A549 treated with CORT108297 at 1 μM for 4 hours (cell line): ENCODE measurements at places on chromosomes 4 and X. TPM values are rescaled to one million over a fixed set of nuclear protein-coding genes. Genes with fewer than 3 reads are reported as not detected.

The MAGEB10 gene
- total RNA-seq: not detected in 5 replicates

The CLIC2 gene
- total RNA-seq: 0.07 to 0.12 TPM (median 0.08 TPM) in 5 replicates

The PRSS12 gene
- total RNA-seq: 0.24 to 0.41 TPM (median 0.28 TPM) in 5 replicates

The CT55 gene
- not detected in 5 replicates for total RNA-seq

The PNMA6F gene
- total RNA-seq: not detected in 5 replicates

The DCLK2 gene
- total RNA-seq: 9.0 to 11.1 TPM (median 9.3 TPM) in 5 replicates

The TLR3 gene
- 0.29 to 0.52 TPM (median 0.41 TPM) in 5 replicates for total RNA-seq

The LRP2BP gene
- 0.08 to 0.18 TPM (median 0.10 TPM) in 5 replicates for total RNA-seq

The MSANTD1 gene
- 0.14 to 0.16 TPM (median 0.14 TPM) in 4 of 5 replicates, not detected in the other for total RNA-seq

The S100P gene
- 32.2 to 75.0 TPM (median 64.2 TPM) in 5 replicates for total RNA-seq

The ETDA gene
- not detected in 5 replicates for total RNA-seq

The DCX gene
- not detected in 5 replicates for total RNA-seq

The RIBC1 gene
- total RNA-seq: 0.67 to 0.99 TPM (median 0.77 TPM) in 5 replicates

The EDNRA gene
- 0.20 to 0.47 TPM (median 0.35 TPM) in 5 replicates for total RNA-seq

The SLITRK4 gene
- total RNA-seq: 0.02 TPM in 1 of 5 replicates, not detected in the others

The GRPR gene
- 0.03 to 0.13 TPM (median 0.06 TPM) in 5 replicates for total RNA-seq

The PASD1 gene
- total RNA-seq: not detected in 5 replicates

The CTAG1B gene
- not detected in 5 replicates for total RNA-seq
